ENCODE measurements at places on chromosomes 6 and 20.

GRCh38 chr6:14360565-14360964 lies 243.0 kb downstream of the CD83 start:
- no peak for DNase-seq

DNA sequence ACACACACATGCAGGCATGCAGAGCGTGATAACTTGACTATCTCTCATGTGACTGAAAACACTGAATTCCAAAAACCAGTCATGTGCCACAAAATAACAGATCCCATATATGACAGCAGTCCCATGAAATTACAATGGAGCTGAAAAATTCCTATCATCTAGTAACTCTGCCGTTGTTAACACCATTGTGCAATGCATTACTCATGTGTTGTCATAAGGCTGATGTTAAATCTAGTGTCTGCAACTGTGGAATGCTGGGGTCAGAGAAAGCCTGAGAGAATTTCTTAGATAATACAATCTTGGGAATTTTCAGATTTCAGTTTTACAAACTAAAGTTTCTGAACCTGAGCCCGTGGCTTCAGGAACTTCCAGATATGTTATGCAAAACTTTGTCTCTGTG lies 70.2 kb downstream of the LYRM4 start:
- no peak for DNase-seq

DNA sequence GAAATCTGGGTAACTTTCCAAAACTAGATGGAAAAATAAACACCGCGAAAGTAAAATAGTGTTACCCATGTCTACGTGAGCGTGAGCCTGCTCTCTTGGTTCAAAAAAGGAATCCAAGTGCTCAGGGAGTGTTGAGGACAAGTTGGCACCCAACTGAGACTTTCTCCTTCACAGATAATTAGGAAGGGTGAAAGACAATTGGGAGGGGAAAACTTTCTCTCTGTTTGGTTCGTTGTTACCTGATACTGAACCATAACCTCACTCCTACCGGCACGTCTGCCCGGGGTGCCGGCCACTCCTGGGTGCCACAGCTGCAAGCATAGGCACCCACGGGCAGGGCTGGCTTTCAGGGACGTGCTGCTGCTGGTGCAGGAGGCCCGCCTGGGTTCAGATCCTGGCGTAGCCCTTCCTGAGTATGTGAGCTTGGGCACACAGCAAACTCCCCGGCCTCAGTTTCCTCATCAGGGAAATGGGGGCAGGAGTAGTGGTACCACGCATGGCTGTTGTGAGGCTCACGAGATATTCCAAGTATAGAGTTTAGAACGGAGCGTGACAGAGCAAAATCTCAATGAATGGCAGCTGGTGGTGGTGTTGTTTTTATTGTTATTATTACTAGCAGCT lies 38.2 kb upstream of the PMEPA1 start:
- DNase-seq, result no peak

GRCh38 chr20:32395066-32395465 lies 36.9 kb downstream of the ASXL1 start:
- no peak for DNase-seq

DNA sequence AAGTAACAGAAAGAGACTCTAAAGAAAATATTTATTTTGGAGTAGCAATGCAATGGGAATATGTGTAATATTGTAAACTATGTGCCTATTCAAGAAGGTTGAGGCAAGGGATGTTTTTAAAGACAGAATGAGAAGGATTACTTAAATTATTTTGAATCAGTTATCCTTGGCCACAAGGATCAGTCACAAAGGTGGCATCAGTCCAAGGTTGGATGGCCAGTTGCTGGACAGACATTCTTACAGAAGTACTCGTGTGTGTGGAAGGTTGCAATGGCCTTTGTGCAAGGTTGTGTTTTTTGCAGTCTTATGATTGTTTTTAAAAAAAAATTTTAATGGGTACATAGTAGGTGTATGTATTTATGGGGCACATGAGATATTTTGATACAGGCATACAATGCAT lies 2.0 kb downstream of the QRSL1 start:
- no peak for DNase-seq

DNA sequence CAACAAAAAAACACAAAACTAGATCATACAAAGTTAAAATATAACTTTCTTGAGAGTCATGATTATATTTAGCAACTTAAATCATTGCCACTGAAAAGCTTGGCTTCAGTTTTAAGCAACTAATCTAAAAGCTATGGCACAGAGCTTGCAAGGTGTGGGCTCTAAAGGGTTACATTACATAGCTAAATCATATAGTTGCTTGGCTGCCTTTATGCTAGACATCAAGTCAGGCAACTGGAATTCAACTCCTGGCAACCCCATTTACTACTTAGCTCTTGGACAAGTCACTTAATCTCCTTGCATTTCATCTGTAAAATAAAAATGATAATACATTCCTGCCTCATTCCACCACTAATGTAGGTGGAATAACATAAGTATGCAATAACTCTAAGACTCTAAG lies 40.9 kb upstream of the GCM1 start:
- DNase-seq, result no peak

DNA sequence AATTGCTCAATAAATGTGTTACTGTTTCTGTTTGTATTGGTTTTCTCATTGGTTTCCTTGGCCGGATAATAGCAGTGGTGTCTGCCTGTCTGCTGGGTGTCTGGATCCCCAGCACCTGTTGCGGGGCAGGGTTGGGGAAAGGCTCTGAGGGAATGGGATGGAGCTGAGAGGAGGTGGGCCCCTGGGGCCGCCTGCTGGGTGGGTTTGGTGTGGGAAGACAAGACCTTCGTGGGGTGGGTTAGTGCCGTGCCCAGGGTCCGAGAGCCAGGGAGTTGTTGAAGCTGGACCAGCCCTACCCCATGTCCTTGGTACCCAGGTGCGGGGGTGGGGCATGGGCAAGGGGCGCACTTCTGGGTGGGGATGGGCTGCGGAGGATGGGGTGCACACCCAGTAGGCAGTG lies 4.0 kb downstream of the SS18L1 start:
- DNase-seq, result no peak

- DNase-seq, result no peak
These were observed 39.6 kb upstream of the PAX1 start for GRCh38 chr20:21665687-21666446.

DNA sequence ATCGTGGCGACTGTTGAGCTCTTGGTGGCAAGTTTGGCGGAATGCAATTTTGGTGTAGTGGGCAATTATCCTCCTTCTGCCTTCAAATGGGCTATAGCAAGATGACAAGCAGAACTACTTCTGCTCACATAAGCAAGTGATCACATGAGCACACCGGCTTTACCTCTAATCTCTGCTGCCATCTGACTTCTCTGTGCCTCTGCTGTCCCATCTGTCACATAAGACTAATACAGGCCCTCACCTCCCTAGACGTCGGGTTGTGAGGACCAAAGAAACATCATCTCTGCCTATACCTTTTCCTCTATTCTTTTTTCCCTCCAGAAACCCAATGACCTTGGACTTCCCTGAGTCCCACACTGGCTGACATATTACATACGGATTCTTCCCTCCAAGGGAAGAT lies 13.3 kb upstream of the WTAP start:
- DNase-seq, result no peak

DNA sequence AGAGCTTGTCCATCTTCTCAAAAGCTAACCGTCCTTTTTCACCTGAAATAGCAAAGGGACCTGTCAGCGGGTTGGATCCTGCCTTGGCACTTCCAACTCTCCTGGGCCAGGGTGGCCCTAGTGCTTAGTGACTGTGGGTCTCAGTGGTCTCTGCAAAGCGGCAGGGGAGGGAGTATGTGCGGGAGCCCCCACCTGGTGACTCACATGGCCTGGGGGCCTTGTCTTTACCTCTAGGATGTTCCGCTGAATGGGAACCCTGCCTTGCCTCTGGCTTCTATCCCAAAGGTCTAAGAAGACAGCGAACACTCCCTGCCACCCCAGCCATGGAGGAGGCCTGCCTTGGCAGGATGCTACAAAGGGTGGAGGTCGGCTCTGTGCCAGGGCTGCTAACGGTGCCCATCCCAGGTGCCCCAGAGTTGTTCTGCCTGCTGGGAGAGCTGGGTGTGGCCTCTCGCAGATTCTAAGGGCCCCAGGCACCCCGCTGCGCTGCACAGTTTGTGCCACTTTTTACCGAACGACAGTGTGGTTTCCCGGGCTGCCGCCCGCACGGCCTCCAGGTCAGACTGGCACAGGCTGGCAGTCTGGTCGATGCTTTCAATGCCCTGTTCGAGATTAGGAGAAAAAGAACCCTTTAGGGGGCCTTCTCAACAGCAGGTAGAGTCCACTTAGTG lies 77.2 kb downstream of the PTPN1 start:
- DNase-seq, result no peak

GRCh38 chr6:83517500-83517899 lies 5.2 kb downstream of the PRSS35 start:
- no peak for DNase-seq

DNA sequence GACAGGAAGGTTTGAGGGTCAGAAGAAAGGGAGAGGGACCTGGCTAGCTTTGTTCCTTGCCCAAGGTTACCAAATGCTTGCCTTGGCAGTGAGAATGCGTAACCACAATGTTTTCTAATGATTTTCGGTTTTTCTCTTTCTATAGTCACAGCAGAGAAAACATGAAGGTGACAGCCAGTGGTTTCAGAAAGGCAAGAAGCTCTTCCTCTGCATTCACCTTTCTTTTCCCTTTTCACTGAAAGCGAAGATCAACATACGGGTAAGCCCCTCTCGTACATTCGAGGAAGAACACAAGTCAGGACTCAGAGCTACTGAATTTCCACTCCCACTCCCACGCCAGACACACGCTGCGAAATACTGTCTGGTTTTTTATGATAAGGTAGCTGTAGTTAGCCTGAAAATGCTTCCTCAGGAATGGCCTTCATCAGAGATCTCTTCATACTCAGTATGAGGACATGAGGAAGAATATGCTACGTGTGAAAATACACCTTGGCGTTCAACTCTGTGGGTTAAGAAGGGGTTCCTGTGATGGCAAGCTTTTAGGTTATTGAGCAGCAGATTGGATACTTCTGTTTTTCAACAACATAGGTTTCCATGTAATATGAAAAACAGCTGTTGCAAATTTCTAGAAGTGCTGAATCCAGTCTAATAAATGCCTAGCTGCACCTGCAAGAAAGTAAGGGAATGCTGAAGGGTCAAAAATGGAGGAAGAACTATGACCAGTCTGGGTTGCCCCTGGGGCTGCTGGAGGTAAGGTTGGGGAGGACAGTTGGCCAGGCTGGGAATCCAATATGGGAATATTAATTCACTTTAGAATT lies 7.4 kb upstream of the CD83 start:
- DNase-seq, result no peak

DNA sequence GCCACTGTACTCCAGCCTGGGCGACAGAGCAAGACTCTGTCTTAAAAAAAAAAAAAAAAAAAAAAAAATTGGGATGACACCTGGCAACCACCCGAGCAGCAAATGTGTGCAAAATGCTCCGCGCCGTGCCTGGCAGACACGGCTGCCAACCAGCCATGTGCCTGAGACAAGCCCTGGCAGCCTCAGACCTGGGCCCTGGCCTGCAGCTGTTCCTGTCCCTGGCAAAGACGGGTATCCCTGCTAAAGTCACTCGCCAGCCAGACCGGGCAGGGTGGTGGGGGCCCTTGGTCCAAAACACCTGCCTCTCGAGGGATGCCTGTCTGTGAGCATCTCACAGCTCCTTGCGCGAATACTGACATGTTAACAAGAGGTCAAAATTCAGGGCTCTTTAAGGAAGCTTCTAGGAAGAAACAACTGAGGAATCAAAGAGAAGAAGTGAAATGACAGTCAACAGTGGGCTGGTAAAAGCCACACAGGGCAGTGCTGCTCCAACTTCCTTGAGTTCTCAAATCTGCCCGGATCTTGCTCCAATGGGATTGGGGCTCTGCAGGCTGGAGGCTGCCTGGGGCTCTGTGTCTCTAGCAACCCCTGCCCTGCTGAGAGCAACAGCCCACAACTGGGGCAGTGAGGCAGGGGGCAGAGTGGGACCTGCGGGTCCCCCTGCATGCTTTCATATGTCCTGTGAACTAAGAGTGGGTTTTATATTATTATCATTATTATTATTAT lies 53.4 kb downstream of the SYTL3 start:
- DNase-seq, result no peak

- no peak for DNase-seq
These were observed 626.3 kb downstream of the TENT5A start for GRCh38 chr6:81126150-81126549.

DNA sequence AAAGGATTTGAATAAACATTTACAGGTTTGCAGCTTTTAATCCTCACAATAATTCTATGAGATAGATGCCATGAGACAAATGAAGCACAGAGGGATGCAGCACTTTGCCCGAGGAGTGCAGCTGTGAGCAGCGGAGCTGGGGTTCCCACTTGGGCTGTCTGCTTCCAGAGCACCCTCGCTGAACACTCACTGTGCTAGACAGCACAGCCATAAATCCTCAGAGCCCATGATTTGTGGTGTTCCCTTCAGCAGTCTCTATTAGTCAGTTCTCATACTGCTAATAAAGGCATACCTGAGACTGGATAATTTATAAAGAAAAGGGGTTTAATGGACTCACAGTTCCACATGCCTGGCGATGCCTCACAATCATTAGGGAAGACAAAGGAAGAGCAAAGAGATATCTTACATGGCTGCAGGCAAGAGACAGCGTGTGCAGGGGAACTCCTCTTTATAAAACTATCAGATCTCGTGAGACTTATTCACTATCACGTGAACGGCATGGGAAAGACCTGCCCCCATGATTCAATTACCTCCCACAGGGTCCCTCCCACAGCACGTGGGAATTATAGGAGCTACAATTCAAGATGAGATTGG lies 25.3 kb upstream of the CTAGE9 start:
- DNase-seq, result no peak

DNA sequence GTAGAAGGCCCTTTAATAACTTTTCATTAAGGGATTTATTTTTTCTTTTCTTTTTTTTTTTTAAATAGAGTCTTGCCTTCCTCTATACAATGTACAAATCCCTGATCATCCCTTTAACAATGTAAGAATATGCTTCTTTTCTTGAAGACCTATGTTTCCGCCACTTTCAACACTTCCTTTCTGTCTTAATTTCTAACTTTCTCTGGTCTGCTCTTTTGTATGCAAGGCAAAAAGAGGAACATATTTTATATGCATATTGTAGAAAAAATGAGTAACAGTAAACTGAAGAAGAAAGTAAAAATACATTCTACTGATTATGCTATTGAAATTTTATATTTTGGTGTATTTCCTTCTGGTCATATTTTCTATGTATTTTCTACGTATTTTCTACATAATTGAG lies 484.7 kb downstream of the TFAP2B start:
- DNase-seq, result no peak

DNA sequence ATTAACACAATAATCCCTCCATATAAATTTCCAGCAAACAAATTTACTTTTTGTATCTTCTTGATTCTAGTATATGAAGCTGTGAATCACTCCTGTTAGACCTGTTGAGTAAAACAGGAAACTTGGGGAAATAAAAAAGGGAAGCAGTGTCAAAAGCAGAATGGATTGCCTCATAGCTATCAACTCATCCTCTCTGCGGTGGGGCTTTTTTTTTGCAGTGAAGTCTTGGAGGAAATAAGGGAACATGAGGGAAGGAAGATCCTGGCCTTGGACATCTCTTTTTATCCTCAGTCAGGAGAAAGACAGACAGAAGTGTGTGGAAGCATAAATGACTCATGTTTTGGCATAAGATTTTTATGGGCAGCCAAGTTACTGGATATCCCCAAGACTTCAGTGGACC lies 332.5 kb downstream of the TFAP2A start:
- no peak for DNase-seq

GRCh38 chr6:23394681-23395080 lies 731.3 kb upstream of the NRSN1 start:
- no peak for DNase-seq

GRCh38 chr6:5506597-5506996 lies 245.3 kb downstream of the FARS2 start:
- DNase-seq, result no peak

GRCh38 chr20:50345712-50346373 lies 155.2 kb downstream of the CEBPB start:
- no peak for DNase-seq
